Fibroblast of skin of left biceps (primary cell): ENCODE measurements at places on chromosomes 12 and 14.

DNA sequence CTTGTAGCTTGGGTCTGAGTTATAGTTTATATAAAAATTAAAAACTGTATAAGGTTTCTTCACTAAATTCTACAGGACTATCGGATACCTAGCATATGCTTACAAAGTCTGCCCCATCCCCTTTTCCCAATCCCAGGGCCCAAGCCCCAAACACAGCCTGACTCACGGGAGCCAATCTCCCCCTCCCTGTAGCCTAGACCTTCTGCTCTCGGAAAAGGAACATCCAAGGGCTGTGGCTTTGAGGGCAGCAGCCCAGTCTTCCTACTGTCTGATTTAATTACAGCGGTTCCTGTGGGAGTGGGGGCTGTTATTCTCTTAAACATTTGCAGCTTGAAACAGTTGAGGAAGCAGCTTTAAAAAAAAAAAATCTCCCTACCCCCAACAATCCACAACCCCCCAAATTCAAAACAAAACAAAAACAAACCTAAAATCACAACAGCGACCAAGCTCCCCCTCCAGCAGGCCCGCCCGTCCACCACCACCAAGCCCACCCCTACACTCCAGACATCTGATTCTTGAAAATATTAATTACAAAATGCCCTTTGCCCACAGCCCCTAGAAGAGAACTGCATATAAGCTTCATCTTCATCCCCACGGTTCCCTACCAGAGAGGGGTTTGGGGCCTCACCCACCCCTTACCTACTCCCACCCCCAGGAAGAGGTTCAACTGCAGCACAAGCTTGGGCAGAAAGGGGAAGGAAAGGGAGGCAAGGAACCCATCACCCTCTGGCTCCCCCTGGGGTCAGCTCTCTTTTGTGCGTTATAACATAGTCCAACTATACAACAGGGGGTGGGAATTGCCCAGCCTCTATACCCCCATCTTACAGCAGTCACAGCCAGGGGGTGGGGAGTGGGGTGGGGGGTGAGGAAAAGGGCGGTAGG lies 1.1 kb upstream of the PRKAG1 start:
- peak; percentile 6 for DNase-seq

DNA sequence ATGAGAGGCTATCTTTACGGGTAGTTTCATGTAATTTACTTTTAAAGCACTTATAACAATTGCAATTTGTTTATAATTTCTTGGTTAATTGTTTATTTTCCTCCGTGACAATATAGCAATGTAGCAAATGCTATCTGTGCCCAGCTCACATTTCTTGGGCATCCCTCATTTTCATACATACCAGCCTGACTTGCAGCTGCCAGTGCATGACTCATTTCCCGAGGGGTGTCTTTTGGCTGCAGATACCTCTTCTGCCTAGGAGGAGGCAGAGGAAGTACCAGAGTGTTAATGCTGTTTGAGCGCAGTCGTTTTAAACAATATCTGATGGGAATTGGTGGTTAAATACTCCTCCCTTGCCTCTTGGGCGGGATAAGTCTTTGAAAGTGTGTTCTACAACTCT lies 104.2 kb upstream of the ABCD2 start:
- DNase-seq: no peak

DNA sequence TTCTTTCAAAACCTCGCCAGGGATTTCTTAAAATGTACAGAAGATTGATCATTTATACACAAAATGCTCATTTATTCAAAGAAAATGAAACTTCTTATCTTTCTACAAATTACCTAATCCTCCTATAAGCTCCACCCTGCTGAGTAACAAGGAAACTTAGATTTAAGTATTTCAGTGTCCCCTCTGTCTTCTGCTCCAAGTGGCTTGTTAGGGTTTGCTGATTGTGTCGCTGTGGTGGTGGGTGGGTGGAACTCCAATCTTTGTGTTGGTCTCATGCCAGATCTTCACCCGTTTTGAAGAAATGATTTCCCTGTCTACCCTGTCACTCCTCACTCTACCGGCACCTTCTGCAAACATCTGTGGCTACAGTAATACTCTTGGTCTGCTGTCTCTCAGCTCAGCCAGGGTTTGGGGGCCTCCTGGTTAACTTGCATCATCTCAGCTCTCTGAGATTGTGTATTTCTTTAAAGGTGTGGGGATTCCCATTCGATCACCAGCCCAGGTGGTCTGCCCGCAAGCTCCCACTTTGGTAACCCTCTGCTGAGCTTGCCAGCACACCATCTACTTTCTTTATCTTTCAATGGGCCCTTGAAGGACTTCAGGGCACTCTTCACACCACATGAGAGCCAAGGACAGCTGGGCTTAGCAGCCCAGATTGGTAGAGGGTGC lies 73.8 kb downstream of the DRAM1 start:
- DNase-seq: no peak

GRCh38 chr12:12521044-12521485 lies 41.6 kb downstream of the DUSP16 start:
- DNase-seq: no peak

DNA sequence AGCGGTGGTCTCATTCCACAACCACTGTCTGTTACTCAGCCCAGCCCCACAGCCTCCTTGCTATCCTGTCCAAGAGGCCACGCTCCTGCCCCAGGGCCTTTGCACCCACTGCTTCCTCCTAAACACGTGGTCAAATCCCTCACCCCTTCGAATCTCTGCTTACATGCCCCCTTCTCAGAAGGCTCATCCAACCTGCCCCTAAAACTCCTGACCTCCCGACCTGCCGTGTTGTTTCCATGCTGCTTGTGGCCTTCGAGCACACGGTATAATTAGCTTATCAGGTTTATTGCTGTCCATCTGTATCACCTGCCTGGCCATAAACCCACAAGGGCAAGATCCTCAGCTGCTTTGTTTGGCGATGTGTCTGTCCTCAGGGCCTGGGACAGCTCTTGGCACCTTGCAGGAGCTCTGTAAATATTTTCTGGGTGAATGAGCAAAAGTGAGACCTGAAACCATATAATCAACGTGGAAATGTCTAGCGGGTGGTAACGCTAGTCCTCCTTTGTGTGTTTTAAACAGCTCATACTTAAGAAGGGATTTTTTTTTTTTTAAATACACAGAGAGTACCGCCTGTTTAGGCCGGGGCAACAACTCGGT lies 36.0 kb downstream of the SCARB1 start:
- DNase-seq: no peak

GRCh38 chr14:32167907-32168306 lies 33.9 kb upstream of the RNU6-7 start:
- DNase-seq: no peak

- no peak for DNase-seq
Observed at GRCh38 chr12:75550401-75551240, 39.2 kb upstream of the KRR1 start.

GRCh38 chr12:120136093-120136770 lies 19.7 kb upstream of the RAB35 start:
- DNase-seq: no peak

GRCh38 chr14:99755068-99755405 lies 38.2 kb upstream of the EML1 start:
- no peak for DNase-seq

- no peak for DNase-seq
Observed at GRCh38 chr12:51911788-51912711, 4.7 kb downstream of the ACVRL1 start.

GRCh38 chr12:129337413-129337812 lies 484.1 kb downstream of the GLT1D1 start:
- no peak for DNase-seq

DNA sequence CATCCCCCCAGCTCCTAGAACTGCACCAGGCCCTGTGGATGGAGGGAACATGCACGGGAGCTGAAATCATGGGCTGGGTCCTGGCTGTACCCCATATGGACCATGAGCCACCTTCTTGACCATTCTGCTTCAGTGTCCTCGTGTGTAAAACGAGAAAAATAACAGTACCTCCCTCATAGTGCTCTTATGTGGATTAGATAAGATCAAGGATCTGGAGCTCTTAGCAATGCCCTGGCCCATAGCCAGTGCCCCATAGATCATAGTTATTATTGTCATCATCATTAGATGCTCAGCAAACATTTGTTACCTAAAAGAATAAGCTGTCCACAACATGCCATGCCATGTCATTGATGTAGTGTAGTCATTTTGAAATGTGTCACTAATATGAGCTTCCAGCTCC lies 71.3 kb downstream of the SYNE3 start:
- no peak for DNase-seq

DNA sequence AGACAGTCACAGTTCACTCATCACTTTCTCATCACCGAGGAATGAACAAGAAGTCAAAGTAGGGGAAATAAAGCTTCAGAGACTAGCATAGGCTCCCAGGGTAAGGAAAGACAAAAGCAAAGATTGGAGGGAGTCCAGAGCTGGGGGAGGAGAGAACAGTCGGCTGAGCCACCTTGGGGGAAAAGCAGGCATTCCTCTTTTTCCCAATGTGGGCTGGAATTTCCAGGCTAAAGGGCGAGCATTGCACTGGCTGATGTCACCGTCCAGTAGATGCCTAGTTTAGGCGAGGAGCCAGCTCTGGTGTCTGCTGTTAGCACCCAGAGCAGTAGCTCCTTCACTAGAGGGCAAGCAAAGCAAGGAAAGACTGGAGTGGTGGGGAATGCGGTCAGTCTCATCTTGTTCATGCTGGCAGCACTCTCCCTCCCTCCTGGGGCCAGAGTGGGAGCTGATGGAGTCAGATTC lies 8.5 kb upstream of the KRT75 start:
- peak; percentile 56 for DNase-seq

- DNase-seq: no peak
Observed at GRCh38 chr14:54300881-54301280, 95.9 kb upstream of the CDKN3 start.

DNA sequence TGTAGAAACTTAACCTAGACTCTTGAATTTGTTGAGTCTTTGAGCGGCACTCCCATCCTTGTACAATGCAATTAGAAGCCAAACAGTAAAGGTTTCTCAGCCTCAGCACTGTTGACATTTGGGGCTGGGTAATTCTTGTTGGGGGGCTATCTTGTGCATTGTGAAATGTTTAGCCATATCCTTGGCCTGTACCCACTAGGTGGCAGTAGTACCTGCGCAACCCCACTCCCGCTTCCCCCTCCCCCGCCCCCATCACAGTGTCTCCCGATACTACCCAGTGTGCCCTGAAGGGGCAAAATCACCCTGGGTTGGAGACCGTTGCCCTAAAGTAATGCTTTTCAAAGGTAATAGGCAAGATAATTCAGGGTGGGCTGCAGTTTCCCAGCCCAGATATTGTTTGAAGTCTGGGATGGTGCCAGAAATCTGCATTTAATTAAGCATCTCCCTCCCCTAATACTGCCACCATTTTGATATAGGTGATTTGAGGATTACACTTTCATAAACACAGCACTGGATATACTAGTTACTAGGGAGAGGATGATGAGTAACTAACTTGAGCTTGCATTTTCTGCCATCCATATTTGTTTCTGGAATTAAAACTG lies 1.8 kb downstream of the COX6A1 start:
- no peak for DNase-seq

GRCh38 chr12:132606466-132606865 lies 3.9 kb downstream of the LRCOL1 start:
- DNase-seq: no peak

DNA sequence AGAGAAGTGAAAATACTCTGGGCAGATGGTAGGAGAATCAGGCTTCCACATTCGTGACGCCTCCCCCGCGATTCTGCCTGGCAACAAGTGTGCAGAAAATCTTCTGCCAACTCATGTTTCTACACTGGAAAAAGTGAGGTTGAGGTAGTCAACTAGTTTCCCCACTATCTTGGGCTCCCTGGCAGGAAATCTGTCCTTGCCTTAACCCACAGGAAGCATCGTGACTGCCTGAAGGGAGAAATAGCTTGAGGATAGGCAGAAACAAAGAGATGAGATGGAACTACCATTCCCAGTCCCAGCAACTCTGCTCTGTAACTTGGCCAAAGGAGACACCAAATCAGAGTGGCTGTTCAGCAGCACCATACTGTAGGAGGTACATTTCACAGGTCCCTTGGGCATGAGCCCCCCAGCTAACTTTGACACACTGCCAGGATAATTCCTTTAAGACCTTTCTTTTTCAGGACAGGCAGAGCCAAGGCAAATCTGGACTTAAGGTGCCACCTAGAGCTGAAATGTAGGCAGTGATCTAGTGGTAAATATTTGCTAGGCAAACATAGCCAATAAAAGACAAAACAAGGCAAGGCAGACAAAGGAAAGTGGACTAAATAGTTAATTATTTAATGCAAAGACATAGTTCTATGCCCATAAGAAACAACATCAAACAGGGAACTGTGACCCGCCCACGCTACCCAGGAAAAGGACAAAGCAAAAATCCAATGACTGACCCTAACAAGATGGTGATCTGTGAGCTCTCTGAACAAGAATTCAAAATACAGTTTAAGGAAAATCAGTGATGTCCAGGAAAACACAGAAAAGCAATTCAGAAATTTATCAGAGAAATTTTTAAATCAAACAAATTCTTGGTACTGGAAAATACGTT lies 205.1 kb downstream of the PTPRO start:
- no peak for DNase-seq

DNA sequence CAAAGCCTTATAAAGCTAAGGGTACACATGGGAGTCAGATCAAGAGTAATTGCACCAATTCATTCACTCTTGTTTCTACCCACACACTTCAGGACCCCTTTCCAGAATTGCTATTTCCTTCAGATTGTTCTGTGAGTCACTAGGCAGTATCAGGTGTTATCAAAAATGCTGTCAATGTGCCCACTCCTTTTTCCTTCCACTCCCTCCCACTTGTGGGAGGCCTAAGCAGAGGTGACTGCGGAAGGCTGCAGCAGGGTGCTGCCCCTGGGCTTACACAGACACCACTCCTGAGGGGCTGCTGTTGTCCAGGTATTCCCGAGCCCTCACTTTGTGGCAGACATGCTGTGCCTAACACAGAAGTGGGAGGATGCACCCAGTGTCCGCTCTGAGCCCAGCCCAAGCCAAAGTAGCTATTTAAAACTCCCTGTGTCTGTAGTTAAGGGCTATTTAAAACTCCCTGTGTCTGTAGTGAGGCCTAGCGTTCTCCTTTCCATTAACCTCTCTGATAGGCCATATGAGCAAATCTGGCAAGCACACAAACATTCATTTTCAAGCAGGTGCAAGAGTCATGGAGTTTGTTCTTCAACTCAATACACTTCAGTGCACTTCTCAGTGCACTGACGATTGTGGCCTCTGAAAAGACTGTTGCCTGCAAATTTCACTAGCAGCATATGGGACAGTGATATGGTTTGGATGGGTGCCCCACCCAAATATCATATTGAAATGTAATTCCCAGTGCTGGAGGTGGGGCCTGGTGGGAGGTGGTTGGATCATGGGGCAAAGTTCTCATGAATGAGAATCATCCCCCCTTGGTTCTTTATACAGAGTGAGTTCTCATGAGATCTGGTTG lies 117.8 kb downstream of the PHLDA1 start:
- no peak for DNase-seq

- no peak for DNase-seq
Observed at GRCh38 chr12:69123919-69124638, 115.3 kb upstream of the CPSF6 start.
